Right ventricle myocardium superior (tissue), 1 donor: ENCODE measurements at places on chromosomes 12 and 14.

DNA sequence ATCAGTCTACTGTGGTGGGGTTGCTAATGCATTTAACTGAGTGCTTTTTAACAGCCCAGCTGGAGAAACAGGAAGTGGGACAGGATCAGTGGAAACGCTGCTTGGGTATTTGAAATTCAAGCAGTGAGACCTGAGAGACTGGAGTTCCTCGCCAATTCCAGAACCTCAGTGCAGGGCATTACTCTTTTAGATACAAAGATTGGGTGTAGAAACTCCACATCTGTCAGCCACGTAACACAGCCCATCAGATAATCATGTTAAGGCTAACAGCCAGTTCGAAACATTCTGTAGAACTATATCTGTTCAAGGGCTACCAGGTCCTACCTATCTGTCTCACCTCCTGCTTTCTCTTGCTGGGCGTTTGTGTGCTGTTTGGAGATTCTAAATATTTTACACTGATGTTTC is 45.5 kb downstream of the RAD52 start:
- no peak for DNase-seq

- no peak for DNase-seq
Measured at GRCh38 chr14:69674546-69675244, 63.3 kb downstream of the SUSD6 start.

DNA sequence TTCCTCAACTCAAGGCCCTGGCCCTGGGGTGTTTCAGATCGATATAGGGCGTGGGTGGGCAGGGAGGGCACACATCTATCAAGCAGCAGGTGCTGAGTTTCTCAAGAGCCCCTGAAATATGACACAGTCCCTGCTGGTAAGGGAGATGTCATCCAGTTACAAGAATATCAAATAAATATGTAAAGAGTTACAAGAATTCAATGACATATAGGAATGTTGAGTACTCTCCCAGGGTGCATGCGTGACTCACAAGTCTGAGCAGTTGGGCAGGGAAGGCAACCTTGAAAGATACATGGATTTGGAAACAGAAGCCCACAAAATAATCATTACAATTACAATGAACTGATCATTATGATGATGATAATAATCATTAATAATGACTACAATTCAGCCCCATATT is 35.2 kb downstream of the MVK start:
- no peak for DNase-seq

GRCh38 chr12:89276860-89277259 is 75.4 kb downstream of the DUSP6 start:
- DNase-seq, result peak; percentile 34

- peak; percentile 39 for DNase-seq
Measured at GRCh38 chr14:105325716-105326567, 11.4 kb downstream of the PACS2 start.

DNA sequence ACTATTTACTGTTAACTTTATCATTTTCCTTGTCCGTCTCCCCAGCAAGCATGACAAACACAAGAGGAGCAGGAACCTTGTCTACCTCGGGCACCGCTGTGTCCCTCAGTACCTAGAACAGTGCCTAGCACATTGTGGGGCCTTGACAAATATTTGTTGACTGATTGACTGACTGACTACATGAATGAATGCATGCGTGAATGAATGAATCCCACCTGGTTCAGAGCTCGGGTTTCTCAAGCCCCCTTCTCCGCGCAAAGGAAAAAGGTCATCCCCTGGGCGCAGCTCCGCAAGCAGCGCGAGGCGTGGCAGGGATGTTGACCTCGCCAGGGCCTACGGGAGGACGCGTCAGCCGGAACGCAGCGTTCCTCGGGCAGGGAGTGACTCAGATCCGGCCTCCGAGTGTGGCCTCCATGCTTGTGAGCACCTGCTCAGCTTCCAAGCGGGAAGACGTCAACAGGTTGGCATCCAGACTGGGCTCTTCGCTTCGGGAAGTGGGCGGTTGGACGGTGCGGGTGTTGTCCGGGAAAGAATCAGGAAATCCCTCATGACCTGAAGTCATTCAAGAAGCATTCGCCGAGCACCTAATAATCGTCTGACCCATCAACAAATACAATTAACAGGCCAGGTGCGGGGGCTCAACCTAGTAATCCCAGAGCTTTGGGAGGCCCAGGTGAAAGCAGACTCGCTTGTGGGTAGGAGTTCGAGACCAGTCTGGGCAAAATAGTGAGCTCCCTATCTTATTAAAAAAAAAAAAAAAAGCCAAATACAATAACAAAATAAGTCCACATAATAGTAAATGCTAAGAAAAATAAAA is 13.9 kb upstream of the UBC start:
- DNase-seq, result peak; percentile 83

GRCh38 chr12:13534645-13535398 is 338.3 kb downstream of the EMP1 start:
- peak; percentile 83 for DNase-seq

GRCh38 chr12:70008944-70009343 is 183.9 kb downstream of the MYRFL start:
- no peak for DNase-seq

DNA sequence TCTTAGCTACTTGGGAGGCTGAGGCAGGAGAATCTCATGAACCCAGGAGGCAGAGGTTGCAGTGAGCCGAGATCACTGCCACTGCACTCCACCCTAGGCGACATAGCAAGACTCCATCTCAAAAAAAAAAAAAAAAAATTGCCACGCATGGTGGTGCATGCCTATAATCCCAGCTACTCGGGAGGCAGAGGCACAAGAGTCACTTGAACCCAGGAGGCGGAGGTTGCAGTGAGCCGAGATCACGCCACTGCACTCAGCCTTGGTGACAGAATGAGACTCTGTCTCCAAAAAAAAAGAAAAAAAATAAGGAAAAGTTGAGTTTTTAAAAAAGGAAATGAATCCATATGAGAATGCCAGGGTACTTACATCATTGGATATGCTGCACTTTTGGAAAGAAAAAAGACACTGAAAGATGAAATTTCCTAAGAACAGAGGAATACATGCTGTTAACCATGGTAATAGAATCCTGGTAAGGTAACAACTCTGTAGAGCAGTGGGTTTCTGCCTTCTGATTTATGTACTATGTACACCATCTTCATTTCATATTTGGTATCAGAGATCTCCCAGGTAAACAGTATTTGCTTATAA is 222.7 kb downstream of the ERC1 start:
- DNase-seq, result no peak

GRCh38 chr12:117967512-117967911 is 1.3 kb downstream of the KSR2 start:
- no peak for DNase-seq

GRCh38 chr14:60652674-60653651 is 3.7 kb upstream of the SIX1 start:
- DNase-seq, result no peak

DNA sequence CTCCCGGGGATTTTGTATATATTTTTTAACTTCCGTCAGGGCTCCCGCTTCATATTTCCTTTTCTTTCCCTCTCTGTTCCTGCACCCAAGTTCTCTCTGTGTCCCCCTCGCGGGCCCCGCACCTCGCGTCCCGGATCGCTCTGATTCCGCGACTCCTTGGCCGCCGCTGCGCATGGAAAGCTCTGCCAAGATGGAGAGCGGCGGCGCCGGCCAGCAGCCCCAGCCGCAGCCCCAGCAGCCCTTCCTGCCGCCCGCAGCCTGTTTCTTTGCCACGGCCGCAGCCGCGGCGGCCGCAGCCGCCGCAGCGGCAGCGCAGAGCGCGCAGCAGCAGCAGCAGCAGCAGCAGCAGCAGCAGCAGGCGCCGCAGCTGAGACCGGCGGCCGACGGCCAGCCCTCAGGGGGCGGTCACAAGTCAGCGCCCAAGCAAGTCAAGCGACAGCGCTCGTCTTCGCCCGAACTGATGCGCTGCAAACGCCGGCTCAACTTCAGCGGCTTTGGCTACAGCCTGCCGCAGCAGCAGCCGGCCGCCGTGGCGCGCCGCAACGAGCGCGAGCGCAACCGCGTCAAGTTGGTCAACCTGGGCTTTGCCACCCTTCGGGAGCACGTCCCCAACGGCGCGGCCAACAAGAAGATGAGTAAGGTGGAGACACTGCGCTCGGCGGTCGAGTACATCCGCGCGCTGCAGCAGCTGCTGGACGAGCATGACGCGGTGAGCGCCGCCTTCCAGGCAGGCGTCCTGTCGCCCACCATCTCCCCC is 777 bp downstream of the ASCL1 start:
- DNase-seq, result no peak

GRCh38 chr14:106787626-106788025 is 1261.2 kb downstream of the TMEM121 start:
- DNase-seq, result no peak

GRCh38 chr12:1643043-1643442 is 14.0 kb downstream of the WNT5B start:
- no peak for DNase-seq

GRCh38 chr12:12338527-12339168 is 11.4 kb downstream of the MANSC1 start:
- DNase-seq, result no peak

DNA sequence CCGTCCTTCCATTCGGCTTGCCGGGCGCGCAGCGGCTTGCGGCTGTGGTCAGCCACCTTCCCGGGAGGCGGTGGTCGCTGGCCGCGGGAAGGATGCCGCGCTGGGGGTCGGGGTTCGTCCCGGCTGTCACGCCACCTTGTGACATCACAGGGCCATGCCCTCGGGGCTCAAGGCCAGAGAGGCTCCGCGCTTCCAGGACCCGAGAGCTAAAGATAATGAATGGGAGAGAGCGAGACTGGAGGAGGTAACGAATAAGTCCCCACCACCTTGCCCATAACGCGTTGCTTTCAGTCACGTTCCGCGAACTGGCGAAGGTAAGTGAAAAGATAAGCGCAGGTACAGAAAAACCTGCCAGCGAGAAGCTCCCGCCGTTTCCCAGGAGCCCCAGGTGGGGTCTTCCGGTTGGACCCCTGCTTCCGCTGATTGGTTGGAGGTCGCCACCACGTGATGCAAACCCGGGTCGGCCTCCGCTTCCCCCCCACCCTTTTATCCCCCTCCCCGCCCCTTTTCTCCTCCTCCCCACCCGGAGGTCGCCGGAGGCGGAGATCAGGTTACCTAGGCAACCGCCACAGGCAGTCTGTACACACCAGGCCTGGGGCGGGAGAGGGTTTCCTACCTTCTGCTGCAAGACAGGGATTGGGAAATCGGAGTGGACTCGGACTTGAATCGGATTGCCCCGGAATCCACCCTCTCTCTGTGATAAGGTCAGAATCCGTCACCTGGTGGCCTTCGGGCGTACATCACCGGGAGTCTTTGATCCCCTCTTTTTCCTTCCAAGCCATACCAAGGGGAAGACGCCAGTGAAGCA is at the start of gene LRRC9:
TSS of gene LRRC9 (plus strand) at position 575 of the 808 bp plus-strand sequence.
- DNase-seq, result peak; percentile 39

DNA sequence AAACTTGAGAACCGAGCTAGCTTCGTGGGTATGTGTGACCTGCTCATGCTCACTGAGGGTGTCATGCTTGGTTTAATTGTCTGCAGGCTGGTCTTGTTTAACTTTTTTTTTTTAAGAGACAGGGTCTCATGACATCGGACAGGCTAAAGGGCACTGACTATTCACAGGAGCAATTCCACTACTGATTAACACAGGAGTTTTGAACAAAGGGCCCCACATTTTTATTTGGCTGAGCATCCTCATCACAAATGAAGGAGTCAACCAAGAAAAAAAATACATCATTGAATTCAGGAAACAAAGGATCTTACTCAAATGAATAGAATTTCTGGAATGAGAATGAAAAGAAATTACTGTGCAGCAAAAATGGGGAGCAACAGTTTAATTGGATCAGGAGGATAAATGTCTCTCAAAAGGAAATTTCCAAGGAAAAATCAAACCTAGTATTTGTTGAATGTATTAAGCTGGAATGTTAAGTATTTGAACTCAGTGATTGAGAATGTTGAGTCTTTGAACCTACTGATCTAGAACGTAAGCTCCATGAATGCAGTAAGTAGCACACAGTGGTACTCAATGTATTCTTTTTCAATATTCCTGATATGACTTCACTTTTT is 20.8 kb upstream of the PYROXD1 start:
- DNase-seq, result no peak

DNA sequence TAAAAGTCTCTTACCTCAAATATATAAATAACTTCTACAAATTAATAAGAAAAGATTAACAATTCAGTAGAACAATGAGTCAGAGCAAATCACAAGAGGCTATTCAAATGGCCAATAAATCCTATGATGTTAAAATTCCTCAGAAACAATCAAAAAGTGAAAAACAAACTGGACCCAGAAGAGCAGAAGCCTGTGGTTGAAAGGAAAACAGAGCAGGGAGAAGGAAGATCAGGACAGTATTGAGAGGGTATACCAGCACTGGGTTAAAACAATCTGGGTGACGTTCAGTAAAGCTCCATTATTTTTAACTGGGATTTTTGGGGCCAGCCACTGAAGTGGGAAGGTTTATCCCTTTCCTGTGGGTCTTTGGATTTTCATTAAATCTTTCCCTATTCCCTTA is 39.7 kb upstream of the PCED1B start:
- no peak for DNase-seq

DNA sequence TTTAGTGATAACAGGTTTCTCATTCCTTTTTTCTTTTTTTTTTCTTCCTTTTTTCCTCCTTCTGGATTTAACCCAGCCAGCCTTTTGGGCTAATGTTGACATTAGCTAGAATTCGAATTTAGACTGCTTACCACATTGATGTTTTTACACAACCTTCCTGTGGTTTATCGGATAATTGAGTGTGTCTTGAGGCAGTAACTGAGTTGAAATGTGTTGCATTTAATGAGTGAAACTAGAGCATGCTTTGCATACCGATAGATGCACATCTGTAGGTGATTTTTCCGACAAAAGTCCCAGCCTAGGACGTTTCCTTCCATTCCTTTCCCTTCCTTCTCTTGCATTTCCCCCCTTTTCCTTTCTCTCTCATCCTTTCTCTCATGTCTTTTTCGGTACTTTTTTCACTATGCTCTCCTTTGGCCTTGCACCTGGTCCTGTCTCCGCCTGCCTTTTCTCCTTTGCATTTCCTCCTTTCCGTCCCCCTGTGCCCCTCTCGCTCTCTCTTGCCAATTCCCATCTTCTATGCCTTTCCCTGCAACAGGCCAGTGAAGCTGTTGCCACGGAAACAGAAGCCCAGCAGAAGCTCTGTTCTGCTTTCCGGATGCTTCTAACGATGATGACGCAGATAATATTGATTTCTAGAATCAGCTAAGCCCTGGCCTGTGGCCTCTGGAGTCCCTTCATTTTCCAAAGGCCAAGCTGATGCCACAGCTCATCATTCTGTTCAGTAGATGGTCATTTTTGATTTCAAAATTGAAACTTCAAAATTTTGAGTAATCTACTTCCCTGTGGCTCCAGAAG is 76.1 kb downstream of the SLC25A47 start:
- DNase-seq, result no peak

DNA sequence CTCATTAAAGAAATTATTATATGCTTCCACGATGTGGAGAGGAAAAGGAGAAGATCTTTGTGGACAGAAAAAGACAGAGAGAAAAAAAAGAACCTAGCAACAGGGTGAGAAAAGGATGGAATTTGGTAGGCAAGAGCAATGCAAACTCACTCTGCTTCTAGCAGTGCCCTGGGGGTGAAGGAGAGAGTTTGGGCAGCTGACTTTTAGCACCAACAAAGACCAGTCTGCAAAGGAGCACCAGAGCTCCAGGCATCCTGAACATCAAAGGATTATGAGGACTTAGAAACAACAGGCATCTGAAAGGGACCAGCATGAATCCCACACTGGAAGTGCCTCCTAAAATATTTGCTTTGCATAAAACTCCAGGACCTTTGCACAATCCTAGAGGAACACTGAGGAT is 32.8 kb upstream of the RERG start:
- DNase-seq, result no peak
